Activated CD4-positive, alpha-beta T cell treated with anti-CD3 and anti-CD28 coated beads for 1 hour (primary cell): ENCODE measurements at places on chromosomes 5 and 9.

- no peak for DNase-seq
Observed at GRCh38 chr5:34439601-34440000, 216.5 kb upstream of the RAI14 start.

DNA sequence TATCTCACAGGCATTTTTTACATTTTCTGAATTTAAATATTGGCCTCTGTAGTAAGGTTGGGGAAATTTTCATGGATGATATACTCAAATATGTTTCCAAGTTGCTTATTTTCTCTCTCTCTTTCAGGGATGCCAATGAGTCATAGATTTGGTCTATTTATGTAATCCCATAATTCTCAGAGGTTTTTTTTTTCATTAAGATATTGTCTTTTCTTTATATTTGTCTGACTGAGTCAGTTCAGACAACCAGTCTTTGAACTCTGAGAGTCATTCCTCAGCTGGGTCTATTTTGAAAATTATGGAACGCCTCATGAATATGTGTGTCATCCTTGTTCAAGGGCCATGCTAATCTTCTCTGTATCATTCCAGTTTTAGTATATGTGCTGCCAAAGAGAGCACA is 223.2 kb downstream of the PCSK1 start:
- no peak for DNase-seq

DNA sequence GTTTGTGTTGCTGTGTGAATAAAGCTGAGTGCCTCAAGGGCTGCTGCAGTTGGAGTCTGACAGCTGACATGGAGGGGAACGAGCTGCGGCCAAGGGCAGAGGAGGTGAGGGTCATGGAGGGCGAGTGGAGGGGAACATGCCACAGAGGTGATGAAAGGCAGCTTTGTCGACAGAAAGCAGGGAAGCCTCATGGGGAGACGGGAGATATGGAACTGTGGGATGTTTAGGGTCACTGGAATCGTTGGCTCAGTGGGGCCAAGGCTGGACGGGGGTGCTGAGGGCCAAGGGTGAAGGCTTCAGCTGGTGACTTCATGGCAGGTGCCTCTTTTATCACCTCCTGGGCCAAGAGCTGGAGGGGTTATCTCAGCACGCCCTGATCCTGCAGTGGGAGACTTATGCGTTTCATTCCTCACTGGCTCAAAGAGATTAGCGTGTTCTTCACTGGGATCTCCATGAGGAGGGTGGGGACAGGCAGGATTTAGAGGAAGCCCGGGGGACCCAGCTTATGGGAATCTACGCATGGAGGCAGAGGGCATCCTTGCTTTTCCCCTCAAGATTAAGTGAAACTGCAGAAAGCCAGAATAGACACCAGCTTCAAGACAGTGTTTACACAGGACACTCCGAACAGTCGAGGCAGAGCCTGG is 42.2 kb downstream of the FAM240B start:
- DNase-seq: no peak

DNA sequence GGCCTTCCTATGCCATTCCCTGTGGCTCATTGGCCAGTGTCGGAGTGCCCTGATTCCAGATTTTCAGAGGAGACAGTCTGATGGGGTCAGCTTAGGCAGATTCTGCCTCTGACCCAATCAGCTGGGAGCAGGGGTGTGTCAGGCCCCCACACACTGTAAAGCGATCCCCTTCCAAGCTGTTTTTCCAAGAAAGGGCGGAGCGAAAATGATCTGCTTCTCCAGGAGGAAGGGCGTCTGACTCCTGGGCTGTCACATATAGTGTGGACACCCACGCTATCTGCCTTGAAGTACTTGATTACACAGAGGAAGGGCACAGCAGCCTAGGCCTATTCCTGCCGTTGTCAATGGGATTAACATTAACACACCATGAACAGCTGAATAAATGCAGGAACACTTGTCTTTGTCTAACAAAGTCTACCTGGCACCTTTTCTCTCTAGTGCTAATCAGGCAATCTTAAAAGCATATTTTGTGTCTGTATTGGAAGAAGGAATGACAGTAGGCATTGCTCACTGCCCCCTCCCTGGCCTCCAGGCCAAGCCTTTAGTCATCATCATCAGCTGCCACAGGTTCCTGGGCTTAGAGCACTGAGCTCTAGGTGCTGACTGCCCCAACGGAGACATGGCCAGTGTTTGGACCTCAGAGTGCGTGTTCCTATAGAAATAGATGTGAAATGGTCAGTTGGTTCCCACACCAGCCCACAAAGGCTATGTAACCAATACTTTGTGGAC is 218.7 kb downstream of the MELK start:
- DNase-seq: no peak

GRCh38 chr9:116325924-116326323 is 172.3 kb downstream of the PAPPA start:
- no peak for DNase-seq

GRCh38 chr9:87957839-87958238 is 16.5 kb downstream of the CDK20 start:
- DNase-seq: no peak

DNA sequence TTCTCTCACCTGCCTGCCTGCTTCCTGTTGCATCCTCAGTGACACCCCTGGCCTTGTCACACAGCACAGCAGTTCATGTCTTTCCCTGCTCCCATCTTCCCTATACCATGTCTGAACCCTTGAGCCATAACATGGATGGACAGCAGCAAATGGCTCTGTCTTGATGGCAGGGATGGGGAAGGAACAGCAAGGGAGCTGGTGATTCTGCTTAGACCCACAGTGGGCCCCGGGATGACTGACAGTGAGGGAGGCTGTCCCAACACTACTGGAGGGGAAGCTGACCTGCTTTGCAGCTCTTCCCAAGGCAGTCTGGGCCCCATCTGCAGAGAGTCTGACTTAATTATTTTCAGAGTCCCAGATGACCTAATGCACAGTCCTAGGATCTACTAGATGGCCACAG is 48.2 kb downstream of the MARCHF3 start:
- no peak for DNase-seq

DNA sequence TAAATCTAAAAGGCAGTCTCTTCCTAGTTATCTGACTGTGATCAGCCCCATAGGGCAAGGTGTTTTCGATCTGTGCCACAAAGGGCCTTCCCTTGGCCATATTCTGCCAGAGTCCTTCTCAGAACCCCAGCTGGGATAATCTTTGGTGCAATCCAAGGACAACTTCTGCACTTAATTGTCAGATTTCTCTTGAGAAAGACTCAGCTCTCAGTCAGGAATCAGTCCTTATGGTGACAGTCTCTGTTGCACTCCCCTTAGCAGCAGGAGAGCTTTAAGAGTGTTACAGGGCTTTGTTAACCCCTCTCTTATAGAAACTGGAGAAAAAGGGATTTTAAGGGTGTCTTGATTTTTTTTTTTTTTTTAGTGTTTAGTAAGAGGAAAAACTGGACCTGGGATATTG is 15.4 kb upstream of the RFX3 start:
- no peak for DNase-seq

- no peak for DNase-seq
Observed at GRCh38 chr9:102054811-102055210, 316.4 kb upstream of the GRIN3A start.

- no peak for DNase-seq
Observed at GRCh38 chr5:91434348-91434747, 51.2 kb upstream of the ARRDC3 start.

- no peak for DNase-seq
Observed at GRCh38 chr5:120080781-120081180, 383.3 kb upstream of the PRR16 start.

GRCh38 chr5:136242136-136242535 is 49.2 kb upstream of the SMIM32 start:
- no peak for DNase-seq

- no peak for DNase-seq
Observed at GRCh38 chr5:132867046-132867451, 607 bp downstream of the UQCRQ start.

GRCh38 chr9:136516191-136516654 is 29.6 kb downstream of the NOTCH1 start:
- DNase-seq: no peak

DNA sequence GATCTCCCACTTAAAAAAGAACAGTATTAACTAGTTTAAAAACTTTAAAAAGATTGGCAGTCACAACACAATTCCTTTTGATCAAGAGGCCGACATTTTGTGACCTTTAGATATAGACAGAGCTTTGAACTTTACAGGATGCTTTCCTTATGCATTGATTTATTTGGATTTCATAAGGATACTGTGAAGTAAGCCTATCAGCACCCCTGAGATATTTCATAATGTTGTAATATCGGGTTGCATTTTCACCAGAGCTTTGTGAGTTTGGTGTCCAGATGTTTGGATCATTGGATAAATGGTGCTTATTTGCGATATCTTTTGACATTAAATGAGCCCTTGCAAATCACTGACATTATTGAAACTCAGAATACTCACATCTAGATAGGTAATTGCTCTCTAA is 7.7 kb downstream of the PALM2AKAP2 start:
- no peak for DNase-seq

- no peak for DNase-seq
Observed at GRCh38 chr9:31774571-31774970, 609.9 kb upstream of the ACO1 start.

GRCh38 chr9:24832307-24832706 is 286.6 kb upstream of the IZUMO3 start:
- DNase-seq: no peak

DNA sequence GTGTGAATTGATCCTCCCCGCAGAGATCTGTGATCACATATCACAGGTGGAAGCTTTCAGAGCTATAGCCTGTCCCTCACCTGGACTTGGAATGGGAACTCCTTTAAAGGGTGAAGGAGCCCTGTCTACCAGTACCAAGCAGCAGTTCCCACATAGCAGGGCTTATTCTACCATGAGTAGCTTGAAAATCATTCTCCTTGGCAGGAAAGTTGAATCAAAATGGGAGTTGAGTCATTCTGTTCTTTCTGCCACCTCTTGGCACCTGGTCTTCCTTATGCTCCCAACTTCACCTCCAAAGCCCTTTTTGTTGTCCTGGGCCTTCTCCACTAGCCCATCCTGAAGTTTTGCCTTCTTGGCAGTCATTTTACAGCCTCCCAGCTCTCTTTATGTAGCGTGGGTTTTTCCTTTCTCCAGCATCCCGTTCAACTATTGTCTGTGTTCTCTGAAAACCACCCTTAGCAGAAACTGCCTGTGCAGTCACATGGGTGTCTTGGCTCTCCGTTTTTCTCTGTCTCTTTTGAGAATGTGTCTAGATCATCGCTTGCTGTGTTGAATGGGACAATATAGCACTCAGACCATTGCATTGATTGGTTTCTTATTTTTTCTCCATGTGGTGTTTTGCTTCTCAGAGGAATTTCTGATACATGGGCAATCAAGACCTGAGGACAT is 222.2 kb downstream of the AOPEP start:
- DNase-seq: no peak
